Stimulated activated naive B cell treated with anti-CD40 and anti-IgM and Interleukin-4, amounts not matched to agents 10 μg/mL and 1 μg/mL and 100 μg/mL, for 72 hours (primary cell): ENCODE measurements at places on chromosomes 5 and 9.

DNA sequence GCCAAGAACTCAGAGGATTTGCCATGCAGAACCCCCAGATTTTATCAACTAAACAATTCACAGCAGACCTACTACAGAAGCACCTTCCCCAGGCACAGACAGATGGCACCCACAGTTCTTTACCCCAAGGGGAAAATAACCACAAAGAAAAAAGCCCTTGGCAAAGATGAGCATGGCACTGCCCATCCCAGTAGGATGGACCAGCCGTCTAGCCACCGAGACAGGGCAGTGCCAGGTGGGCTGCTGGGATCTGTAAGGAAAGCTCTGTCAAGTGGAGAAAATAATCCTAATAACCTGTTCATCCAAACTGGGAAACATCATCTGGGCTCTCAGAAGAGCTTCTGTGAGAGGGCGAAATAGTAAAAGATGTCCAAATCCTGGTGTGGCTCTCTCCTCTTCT lies 130.0 kb downstream of the COL23A1 start:
- H3K4me3 ChIP-seq: no peak overlapping the region
- no peaks in the 10 kb centered on the region for H3K4me1 ChIP-seq
- DNase-seq: no peak
- H3K27ac ChIP-seq: no peak overlapping the region
- peaks cover 8% of the 10 kb centered on the region for H3K27me3 ChIP-seq

DNA sequence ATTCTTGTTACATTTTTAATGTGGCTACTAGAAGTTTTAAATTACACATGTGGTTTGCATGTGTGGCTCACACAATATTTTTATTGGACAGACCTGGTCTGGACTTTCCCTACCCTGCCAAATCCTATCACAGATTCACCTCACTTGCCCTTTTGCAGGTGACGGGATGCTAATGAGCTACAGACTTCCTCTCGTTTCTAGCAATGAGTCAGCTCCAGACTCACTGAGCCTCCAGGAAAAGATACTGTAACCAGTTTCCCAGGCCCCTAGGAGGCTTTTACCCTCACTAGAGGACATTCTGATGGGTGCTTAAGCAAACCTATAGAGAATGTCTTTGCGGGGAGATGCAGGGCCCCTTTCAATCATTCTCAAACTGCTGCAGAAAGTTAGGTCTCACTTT lies 135.4 kb downstream of the WDR41 start:
- no peaks in the 10 kb centered on the region for H3K27me3 ChIP-seq
- peak; percentile 33 for DNase-seq
- H3K4me1 ChIP-seq: peaks cover 5% of the 10 kb centered on the region
- no peak overlapping the region for H3K4me3 ChIP-seq
- no peak overlapping the region for H3K27ac ChIP-seq

DNA sequence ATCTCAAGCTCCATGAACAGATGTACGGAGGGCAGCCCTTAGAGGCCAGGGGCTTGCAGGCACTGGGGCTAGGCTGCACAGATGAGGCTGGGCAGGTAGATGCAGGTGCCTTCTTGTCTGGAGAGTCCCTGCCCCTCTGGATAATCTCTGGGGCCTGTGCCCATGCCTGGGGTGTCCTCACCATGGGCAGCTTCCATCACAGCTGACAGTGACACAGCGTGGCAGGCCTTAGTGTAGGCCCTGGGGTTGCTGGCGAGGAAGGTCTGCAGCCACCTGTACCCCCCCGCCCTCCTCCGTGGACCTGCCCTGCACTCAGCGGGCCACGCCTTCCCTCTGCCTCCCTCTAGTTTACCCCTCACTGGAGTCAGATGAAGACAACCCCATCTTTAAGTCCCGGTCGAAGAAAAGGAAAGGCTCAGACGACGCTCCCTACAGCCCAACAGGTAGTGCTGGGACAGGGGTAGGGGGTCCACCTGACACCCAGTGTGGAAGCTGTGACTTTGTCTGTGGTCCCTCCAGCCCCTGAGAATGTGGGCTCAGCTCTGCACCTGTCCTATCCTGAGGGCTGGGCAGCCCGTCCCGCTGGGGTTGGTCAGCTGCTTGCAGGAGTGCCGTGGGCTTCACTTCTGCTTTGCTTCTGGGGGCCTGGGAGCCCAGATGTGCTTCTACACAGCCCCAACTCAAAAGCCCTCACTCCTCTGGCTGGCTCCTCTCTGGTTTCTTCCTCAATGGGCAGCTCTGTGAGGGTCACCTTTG lies 98.4 kb downstream of the PHF2 start:
- H3K27me3 ChIP-seq: no peaks in the 10 kb centered on the region
- H3K4me3 ChIP-seq: no peak overlapping the region
- H3K4me1 ChIP-seq: peaks cover 3% of the 10 kb centered on the region
- no peak for DNase-seq

DNA sequence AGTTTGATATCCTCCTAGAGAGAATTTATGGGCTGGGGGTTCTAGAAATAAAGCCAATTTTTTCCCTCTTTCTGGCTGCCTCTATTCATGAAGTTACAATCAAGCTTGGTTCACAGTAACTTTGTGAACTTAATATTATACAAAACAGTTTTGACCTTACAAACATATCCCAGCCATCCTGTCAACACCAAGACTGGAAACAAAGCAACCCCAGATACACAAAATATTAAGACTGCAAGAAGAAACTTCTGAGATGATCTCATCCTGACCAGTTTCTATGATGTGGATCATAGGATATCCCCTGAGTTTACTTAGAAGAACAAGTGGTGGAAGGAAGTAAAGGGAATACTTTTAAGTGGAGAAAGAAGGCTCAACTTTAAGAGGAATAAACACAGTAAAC lies 28.3 kb upstream of the CER1 start:
- peaks cover 49% of the 10 kb centered on the region for H3K27me3 ChIP-seq
- no peaks in the 10 kb centered on the region for H3K36me3 ChIP-seq
- H3K4me1 ChIP-seq: peaks cover 2% of the 10 kb centered on the region
- no peak for DNase-seq
- H3K27ac ChIP-seq: no peak overlapping the region
- H3K4me3 ChIP-seq: no peak overlapping the region

DNA sequence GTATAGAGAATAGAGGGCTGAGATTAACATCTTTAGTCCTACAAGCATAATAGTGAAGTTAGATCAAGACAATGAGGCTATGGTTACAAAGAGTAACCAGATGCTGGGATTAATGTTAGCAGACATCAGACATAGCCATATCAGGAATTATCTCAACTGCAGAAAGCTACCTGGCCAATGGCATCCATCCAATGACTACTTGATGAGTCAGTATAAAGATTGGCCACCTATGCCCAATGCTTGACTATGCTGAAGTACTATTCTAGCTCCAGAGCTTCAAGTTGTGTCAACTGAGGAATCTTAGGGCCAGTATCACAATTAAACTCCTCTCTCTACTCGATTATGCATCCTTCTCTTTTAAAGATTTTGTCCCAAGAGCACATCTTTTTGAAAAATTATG lies 541.4 kb downstream of the PRELID2 start:
- H3K4me1 ChIP-seq: no peaks in the 10 kb centered on the region
- H3K27ac ChIP-seq: no peak overlapping the region
- no peaks in the 10 kb centered on the region for H3K27me3 ChIP-seq

GRCh38 chr5:135608761-135609443 lies 30.1 kb upstream of the CXCL14 start:
- no peak overlapping the region for H3K4me3 ChIP-seq
- H3K27me3 ChIP-seq: peaks cover 23% of the 10 kb centered on the region
- no peaks in the 10 kb centered on the region for H3K4me1 ChIP-seq
- no peak overlapping the region for H3K27ac ChIP-seq

- H3K27ac ChIP-seq: no peak overlapping the region
- H3K4me3 ChIP-seq: no peak overlapping the region
- peaks cover 51% of the 10 kb centered on the region for H3K27me3 ChIP-seq
- DNase-seq: no peak
- no peaks in the 10 kb centered on the region for H3K36me3 ChIP-seq
Measured at GRCh38 chr9:33649463-33649862, 125.4 kb downstream of the ANKRD18B start.

DNA sequence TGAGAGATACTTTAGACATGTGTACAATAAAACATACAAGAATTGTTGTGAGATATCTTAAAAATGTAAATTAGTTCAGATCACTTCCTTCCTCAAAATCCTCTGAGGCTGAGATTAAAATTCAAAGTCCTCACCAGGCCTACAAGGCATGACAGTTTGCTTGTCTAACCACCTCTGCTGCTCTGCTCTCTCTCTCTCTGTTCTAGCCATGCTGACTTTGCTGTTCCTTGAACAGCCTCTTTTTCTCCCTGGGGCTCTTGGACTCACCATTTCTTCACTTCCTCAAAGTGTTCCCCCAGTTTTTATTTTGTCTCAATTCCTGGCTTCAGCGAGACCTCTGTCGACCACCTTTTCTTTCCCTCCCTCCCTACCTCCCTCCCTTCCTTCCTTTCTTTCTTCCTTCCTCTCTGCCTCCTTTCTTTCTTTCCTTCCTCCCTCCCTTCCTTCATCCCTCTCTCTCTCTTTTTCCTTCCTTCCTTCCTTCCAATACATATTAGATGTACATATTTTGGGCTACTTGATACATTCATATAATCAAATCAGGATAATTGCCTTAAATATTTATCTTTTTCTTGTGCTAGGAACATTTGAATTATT lies 27.0 kb downstream of the CATSPER3 start:
- peaks cover 18% of the 10 kb centered on the region for H3K4me1 ChIP-seq
- H3K27me3 ChIP-seq: no peaks in the 10 kb centered on the region
- no peak overlapping the region for H3K4me3 ChIP-seq
- DNase-seq: no peak
- peak overlapping the region; percentile 9 for H3K27ac ChIP-seq
- no peaks in the 10 kb centered on the region for H3K36me3 ChIP-seq

- peaks cover 19% of the 10 kb centered on the region for H3K36me3 ChIP-seq
- H3K27ac ChIP-seq: peak overlapping the region; percentile 71
- H3K4me3 ChIP-seq: no peak overlapping the region
- DNase-seq: no peak
- no peaks in the 10 kb centered on the region for H3K27me3 ChIP-seq
- H3K4me1 ChIP-seq: peaks cover 11% of the 10 kb centered on the region
Measured at GRCh38 chr9:128917151-128917849, 3.5 kb upstream of the PHYHD1 start.

- no peak overlapping the region for H3K4me3 ChIP-seq
- no peaks in the 10 kb centered on the region for H3K36me3 ChIP-seq
- H3K27me3 ChIP-seq: peaks cover 2% of the 10 kb centered on the region
Measured at GRCh38 chr5:135850671-135851070, 16.2 kb downstream of the SLC25A48 start.

DNA sequence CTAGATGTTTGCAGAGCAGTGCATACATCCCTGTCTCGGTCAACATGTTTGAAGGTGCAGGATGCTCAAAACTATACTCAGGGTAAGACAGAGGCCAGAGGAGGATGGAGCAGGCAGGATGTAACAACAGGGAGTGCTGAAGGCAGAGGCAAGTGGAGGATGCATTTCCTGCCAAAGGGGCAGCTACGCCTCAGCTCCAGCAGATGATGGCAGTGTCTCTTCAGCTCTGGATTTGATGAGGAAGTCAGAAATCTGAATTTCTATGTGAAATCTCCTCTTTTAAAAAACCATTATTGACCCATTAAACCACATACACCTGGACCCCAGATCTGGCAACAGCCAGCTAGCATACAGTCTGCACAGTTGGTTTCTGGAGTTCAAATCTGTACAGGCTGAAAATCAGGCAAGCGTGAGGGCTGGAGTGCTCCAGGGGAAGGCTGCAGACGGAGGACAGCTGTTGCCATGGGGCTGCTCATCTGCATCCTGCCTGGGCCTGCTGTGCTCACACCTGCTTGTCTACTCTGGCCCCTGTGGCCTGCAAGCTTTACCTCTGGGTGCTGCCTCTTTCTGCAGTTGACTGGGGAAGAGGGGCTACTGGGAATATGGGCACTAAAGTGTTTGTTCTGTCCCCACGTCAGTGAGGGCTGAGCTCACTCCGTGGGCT lies 152.9 kb upstream of the SLC28A3 start:
- H3K36me3 ChIP-seq: no peaks in the 10 kb centered on the region
- no peak overlapping the region for H3K27ac ChIP-seq
- no peak overlapping the region for H3K4me3 ChIP-seq
- DNase-seq: no peak
- H3K4me1 ChIP-seq: no peaks in the 10 kb centered on the region
- H3K27me3 ChIP-seq: no peaks in the 10 kb centered on the region

DNA sequence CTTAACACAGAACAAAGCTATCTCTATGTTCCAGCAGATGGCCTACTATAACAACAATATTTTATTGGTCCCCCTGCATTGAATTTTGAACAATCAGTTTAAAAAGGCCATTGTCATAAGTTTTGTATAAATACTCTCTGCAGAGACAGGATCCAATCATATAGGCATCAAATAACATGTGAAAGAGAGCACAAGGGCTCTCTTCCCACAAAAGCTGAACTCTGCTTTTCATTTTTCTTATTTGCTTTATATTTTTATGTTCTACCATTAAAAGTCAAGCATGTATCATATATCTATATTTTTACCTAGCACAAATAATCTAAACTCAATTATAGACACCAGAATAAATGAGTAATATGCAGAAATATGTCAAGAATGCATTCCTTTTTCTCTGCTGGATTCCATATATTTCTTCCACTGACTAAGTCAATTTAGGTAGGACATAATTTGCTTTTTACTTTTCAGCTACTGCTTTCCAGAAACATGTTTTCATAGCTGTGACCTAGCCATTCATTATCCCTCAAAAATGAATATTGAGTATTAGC lies 143.6 kb downstream of the CDH9 start:
- no peak overlapping the region for H3K27ac ChIP-seq
- H3K4me3 ChIP-seq: no peak overlapping the region
- no peak for DNase-seq
- no peaks in the 10 kb centered on the region for H3K4me1 ChIP-seq
- H3K36me3 ChIP-seq: no peaks in the 10 kb centered on the region

GRCh38 chr5:94698197-94698596 lies 79.7 kb downstream of the SLF1 start:
- peaks cover 14% of the 10 kb centered on the region for H3K4me1 ChIP-seq
- no peak for DNase-seq

- no peaks in the 10 kb centered on the region for H3K4me1 ChIP-seq
- no peak for DNase-seq
- H3K4me3 ChIP-seq: no peak overlapping the region
- no peaks in the 10 kb centered on the region for H3K36me3 ChIP-seq
Measured at GRCh38 chr5:119795768-119796167, 166.4 kb downstream of the FAM170A start.

DNA sequence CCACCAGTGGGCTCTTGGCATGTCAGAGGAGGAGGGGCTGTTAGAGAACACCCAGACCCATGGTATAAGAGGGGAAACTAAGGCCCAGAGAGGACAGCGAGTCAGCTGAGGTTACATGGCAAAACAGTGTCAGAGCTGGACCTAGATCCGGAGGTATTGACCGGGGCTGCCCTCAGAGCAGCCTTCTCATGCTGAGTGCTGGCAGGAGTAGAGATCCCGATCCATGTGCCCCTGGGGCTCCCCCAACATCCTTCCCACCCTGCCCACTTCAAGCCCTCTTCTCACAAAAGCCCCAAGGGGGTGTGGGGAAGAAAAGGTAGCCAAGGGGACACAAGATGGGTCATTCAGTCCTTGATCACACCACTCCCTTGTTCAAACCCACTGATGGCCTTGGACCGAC lies 19.9 kb downstream of the CSF1R start:
- H3K4me1 ChIP-seq: peaks cover 45% of the 10 kb centered on the region
- no peaks in the 10 kb centered on the region for H3K36me3 ChIP-seq
- no peak for DNase-seq
- peak overlapping the region; percentile 83 for H3K4me3 ChIP-seq
- peak overlapping the region; percentile 90 for H3K27ac ChIP-seq
